ENCODE measurements at places on chromosomes 11 and 22.
A peak's percentile ranks its signal among the peaks of the same experiment; 100 is the strongest.

- DNase-seq: peak; percentile 15
Observed at GRCh38 chr22:46267431-46268279, at the start of gene TTC38. TTC38 (plus strand) TSS chr22:46268008; CDS start chr22:46268040, 32 bp downstream.

- DNase-seq: no peak
Observed at GRCh38 chr22:48895336-48895735, 932.3 kb downstream of the BRD1 start.

- no peak for DNase-seq
Observed at GRCh38 chr11:5968394-5968793, at the start of gene OR56A5. OR56A5 (minus strand) TSS chr11:5968494; CDS start chr11:5968494, 0 bp downstream.

- DNase-seq: no peak
Observed at GRCh38 chr11:17936790-17937189, 76.1 kb downstream of the SERGEF start.

DNA sequence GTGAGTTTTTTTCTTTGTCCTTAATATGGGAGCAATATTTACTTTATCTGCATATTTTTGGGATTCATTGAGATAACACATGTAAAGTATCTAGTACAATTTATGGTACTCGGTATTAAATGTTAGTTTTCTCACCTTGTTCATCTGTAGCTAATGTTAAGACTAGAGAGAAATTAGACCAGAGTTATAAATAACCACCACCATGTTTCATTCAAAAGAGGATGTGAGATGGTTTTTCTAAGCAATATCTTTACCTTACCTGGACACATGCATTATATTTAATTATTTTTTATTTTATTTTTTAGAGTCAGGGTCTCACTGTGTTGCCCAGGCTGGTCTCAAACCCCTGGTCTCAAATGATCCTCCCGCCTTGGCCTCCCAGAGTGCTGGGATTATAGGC, 18.4 kb downstream of the ARHGAP42 start:
- no peak for DNase-seq

GRCh38 chr11:60344146-60344545, 17.1 kb downstream of the MS4A6E start:
- no peak for DNase-seq

- DNase-seq: no peak
Observed at GRCh38 chr22:46395145-46395544, 59.6 kb downstream of the TRMU start.

GRCh38 chr11:697811-698311, 2.2 kb downstream of the TMEM80 start:
- DNase-seq: no peak

DNA sequence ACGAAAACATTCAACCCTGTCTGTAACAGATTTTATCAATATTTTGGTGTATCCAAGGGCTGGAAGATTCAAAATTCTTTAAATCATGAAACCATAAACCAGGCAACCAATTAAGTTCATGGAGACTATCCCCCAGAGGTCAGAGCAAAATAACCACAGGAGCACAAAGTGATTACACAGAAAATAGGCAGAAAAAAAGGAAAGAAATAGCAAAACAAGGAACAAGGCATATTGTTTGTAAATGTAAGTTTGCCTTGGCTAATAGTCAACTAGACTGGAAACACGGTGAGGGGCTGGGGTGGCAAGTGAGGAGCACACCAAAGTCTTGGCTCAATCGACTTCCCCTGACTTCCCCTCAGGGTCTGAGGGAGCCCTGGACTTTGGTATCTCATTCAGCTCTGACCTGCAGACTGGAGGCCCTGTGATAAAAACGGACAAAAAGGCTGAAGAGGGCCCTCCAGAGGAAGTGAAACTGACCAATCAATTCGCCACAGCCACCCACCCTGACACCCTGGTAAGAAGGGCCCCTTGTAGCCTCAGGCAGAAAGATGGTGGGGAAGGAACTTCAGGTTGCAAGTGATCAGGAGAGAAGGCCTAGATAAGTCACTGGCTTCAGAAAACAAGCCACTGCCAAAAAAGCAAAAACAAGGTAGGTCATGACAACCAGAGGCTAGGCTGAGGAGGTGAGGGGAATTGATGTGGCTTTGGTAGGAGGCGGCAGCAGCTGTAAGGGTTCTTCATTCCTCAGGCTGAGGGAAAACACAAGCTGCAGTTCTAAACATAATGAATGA, 1.8 kb downstream of the SIK3 start:
- DNase-seq: peak; percentile 78

GRCh38 chr11:34707462-34707840, 86.6 kb downstream of the EHF start:
- DNase-seq: no peak

DNA sequence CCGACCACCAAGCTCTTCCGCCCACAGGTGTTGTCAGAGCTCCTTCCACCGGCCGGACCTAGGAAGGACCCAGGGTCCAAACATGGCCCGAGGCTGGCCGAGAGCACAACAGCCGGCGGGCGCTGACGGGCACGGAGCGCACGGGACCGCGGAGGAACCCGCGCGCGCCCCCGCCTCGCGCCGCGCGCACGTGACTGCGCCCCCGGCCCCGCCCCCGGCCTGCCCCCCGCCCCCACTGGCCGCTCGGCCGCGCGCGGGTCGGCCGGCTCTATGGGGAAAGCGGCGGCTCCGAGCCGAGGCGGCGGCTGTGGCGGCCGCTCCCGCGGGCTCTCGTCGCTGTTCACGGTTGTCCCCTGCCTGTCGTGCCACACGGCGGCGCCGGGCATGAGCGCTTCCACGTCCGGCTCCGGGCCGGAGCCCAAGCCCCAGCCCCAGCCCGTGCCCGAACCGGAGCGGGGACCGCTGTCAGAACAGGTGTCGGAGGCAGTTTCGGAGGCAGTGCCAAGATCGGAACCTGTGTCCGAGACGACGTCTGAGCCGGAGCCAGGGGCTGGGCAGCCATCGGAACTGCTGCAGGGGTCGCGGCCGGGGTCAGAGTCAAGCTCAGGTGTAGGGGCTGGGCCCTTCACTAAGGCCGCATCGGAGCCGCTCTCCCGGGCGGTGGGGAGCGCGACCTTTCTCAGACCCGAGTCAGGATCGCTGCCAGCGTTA, at the start of gene OSBP2:
Gene OSBP2, plus strand, starts transcription at position 235 of the 711 bp plus-strand sequence. Its CDS starts 36 bp downstream, at position 271.
- DNase-seq: no peak

GRCh38 chr11:132941024-132941646, 591.2 kb downstream of the OPCML start:
- DNase-seq: peak; percentile 38

DNA sequence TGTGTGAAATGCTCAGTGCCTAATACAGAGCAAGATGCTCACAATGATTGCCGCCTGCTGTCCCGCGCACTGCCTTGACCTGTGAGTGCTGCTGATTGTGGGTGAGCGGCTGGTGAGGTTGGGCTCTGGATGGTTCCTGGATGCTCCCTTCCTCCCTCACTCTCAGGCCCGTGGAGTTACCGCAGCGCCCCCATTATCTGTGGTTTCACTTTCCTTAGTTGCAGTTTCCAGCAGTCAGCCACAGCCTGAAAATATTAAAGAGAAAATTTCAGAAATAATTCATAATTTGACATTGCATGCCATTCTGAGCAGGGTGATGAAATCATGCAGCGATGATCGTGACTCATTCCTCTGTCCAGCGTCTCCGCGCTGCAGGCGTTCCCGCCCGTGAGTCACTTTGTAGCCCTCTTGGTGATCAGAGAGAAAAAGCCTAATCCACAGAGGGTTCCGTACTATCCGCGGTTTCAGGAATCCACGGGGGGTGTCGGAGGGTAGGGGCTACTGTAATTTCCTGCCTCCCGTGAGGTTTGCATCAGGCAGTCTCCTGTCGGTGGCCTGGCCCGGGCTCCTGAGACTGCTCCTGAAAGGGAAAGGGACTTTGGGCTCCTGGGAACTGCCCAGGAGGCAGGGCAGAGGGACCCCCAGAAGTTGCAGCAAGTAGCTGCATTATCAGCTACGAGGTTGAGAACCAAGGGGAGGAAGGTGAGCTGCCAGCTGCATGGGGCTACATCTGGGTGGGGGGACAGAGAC, 10.6 kb downstream of the RPL3 start:
- no peak for DNase-seq

DNA sequence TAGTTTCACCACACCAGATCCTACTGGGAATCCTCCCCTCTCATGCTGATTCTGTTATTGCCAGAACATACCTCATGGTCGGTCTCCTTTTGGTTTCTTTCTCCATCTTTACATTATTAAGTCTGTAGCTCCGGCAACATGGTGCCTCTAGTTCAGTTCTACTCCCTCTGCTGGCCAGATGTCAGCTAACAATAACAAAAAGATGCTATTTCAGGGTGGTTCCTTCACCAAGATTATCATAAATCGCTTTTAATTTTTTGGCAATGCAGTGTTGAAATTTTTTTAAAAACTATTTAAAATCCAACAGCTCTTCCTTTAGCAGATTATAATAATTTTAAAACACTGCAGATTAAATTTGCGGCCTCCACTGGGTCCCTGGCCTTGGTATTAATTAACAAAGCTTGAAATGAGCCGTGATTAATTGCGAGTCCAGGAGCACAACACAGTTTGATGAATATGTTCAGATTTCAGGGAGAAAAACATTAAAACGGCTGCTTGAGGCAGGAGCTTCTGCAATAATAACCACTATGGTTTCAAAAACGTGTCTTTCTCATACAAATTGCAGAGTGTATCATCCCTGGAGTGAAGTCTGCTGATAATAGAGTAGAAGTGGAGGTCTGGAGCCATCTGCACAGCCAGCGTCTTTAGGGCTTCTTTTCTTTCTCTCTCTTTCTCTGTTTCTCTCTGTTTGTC, 492.9 kb upstream of the KIRREL3 start:
- DNase-seq: peak; percentile 47

- DNase-seq: no peak
Observed at GRCh38 chr22:48147404-48147803, 1385.0 kb downstream of the TBC1D22A start.

DNA sequence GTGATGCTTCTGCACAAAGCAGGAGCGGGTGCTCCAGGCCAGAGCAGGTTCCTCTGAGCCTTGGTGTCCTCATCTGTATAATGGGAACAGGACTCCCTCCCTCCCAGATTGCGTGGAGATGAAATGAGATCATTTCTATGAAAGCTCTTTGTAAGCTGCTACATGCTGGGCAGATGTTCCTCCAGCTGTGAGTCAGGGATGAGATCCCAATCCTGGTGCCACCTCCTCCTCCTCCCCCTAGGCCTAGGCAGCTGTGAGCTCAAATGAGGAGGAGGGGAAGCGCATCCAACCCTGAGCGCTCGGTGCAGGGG, 7.0 kb upstream of the CABP2 start:
- no peak for DNase-seq

GRCh38 chr11:27820249-27820648, 120.0 kb upstream of the BDNF start:
- no peak for DNase-seq

DNA sequence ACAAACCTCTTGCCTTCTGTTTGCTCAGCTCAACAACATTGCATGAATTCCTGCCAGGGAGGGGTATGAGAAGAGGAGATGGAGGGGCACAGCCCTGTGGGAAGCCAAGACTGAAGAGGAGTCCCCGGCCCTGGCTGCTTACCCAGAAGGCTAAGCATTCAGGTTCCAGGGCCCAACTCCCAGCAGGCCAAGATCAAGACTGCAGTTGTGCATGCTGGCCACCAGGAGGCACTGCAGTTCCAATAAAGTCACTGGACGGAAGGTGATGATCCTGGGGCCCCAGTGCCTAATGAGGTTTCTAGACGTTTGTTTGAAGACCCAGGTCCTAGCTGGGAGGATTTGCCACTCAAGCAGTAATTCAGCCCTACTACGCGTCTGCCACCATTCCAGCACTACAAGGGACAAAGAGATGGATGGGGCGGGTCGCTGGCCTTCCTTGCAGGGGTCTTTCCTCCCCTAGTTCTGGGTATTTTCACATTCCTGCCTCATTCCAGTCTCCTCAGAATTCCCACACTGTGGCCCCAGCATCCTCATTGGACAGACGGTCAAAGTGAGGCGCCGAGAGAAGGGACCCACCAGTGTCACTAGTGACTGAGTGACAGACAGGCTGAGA, 23.6 kb downstream of the ALX4 start:
- DNase-seq: peak; percentile 76

DNA sequence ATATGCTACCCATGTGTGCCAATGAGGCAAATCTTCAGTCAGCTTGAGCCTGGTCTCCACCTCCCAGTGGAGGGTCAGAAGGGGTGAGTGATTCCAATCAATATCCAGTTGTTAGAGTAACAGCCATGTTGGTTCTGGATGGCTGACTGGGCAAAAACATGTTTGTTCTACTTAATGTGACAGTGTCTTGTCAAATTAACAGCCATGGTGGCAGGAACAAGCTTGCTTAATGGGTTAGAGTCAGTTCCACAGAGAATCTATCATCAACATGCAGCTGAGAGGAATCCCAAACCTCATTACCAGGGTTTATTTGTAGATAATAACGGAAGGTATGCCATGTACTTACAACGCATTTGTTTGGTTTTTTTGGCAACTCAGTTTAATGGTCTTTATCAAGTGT, 133.2 kb downstream of the SLC17A6 start:
- DNase-seq: no peak

DNA sequence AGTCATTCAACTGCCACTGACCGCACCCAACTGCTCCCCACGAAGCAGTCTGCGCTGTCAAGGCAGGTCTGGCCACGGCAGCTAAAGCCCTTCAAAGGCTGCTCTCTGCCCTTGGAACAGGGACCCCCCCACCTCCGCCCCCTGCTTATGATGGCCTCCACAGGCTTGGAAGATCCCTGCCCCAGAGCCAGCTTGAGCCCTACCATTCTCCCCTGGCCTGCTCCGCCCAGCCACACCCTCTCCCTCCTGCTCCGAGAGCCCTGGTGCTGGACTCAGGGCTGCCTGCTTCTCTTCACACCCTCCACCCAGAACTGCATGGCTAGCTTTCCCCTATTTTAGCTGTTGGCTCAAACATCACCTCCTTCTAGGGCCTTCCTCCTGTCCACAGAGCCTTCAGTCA, 19.0 kb downstream of the ZMAT5 start:
- no peak for DNase-seq

- peak; percentile 62 for DNase-seq
Observed at GRCh38 chr11:6505577-6506240, 8.6 kb downstream of the DNHD1 start.

DNA sequence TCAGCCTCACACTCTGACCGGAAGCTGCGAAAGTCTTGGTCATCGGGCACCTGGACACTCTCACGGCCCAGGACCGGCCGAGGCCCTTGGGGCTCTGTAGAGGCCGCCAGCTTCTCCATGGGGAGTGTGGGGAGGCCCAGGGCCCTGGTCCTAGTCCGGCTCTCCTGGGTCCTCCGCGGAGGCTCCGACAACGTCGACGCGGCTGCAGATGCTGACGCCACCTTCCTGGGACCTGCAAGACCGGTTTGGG, 12.9 kb downstream of the STARD10 start:
- no peak for DNase-seq

GRCh38 chr11:35066783-35067423, 72.1 kb upstream of the CD44 start:
- DNase-seq: no peak

GRCh38 chr11:126588630-126589491, 233.4 kb downstream of the ST3GAL4 start:
- DNase-seq: no peak

GRCh38 chr11:116602637-116602942, 170.2 kb downstream of the BUD13 start:
- DNase-seq: no peak

DNA sequence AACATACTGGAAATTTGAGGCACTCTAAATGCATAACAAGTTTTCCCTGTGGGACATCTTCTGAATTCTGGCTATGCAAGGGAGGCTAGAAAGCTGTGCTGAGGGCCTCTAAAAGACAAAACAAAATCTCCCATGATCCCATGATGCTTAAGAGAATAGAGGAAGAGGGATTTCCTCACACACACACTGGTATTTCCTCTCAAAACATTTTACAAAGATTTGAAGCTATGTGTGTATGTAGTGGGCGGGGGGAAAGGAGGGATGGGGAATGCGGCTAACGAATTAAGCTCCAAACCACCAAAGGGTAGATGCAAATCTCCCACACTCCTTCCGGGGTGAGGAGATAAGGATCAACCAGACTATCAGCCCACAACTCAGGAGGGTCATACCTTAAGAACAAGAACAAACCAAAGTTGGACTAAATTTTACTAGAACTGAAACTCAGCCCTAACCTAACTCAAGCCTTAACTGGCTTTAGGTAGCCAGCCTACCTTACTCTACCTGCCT, 6.0 kb downstream of the OR2AT4 start:
- DNase-seq: no peak

Data from NAMALWA (cell line).